ENCODE measurements at places on chromosomes 16 and 17. TPM values are rescaled to one million over a fixed set of nuclear protein-coding genes. Genes with fewer than 3 reads are reported as not detected.
A peak's percentile ranks its signal among the peaks of the same experiment; 100 is the strongest.

DNA sequence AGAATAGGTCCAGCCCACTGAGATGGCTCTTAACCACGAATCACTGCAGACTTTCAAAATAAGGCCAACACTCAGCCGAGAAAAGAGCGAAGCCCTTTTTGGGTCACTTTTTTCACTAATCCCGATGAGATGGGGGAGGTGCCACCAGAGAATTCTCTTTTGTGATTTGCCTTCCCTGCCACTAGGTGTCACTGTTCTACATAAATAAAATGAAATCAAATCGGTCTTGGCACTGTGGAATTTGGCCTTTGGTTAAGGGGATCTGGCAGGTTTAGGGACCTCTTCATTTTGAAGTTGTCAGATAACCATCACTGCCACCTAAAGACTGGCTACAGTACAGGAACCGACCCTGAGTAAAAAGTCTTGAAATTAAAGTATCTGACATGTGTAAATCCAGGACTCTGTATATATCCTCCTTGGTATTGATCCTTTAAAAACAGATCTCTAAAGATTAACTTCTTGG lies 147.0 kb downstream of the HS3ST4 start:
- peak; percentile 8 for DNase-seq

DNA sequence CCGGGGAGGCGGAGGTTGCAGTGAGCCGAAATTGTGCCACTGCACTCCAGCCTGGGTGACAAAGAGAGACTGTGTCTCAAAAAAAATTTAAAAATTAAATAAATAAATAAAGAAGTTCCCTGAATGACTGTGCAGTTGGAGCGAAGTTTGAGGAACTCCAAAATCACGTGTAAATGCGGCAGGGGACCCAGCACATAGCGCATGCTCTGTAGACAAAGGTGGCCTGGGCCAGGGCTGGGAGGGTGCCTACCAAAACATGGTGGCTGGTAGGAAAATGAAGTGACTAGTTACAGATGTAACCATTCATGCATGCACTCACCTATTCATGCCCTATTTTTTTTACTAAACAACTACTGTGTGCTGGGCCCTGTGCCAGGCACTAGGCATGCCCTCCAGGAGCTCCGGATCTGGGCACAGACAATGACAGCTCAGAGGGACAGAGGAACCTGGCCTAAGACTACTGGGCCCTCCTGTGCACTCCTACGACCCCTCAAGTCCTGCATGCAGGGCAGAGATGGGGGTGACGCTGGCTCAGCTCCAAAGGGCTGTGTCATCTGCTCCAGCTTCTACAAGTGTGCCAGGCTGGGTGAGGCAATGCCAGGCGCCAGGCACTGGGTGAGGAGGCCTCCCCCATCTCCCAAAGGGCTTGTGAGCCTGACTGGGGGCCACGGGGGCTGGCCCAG lies 65.3 kb downstream of the RMI2 start:
- DNase-seq: no peak

GRCh38 chr16:88920618-88921590 lies 54.4 kb upstream of the PABPN1L start:
- peak; percentile 68 for DNase-seq

GRCh38 chr17:74919440-74920305 lies 3.4 kb downstream of the USH1G start:
- peak; percentile 40 for DNase-seq

DNA sequence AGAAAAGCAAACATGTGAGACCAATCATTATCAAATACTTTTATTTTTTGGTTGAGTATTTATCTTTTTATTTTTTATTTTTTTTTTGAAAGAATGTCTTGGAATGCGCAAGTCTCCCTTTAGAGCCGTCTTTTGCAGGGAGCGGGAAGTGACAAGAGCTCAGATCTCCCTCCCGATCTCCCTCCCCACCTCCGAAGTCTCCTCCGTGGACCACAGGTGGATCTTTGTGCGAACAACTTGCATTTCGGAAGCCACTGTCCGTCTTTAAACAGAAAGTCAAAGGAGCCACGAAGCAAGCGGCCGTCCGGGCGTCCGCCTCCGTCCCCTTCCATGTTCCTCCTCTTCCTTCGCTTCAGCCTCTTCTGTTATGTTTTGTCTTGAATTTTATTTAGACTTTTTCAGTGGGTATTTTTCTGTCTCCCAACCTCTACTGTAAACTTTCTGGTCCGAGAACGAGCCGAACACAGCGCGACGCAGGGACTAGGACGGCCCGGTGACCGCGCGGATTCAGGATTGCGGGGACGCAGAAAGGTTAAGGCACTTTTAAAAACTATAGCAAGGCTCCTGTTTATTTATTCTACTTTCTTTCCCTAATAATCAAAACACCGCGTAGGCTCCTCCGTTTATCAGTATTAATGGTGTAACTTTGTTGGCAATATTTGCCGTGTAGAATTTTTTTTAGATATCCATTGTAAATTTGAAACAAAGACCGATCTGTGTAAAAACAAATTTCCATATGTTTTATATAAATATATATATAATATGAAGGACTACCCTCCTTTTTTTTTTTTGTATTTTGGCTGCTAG lies 3.3 kb downstream of the FOXF1 start:
- no peak for DNase-seq

PLA2G10 gene
- 0.28 TPM for total RNA-seq

DNA sequence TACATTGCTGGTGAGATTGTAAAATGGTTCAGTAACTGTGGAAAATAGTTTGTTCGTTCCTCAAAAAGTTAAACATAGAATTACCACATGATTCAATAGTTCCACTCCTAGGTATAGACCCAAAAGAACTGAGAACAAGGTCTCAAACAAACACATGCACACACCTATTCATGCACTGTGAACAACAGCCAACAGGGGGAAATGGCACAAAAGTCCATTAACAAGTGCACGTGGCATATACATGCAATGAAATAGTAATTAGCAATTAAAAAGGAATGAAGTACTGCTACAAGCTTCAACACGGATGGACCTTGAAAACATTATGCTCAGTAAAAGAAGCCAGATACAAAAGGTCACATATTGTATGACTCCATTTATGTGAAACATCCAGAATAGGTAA lies 23.8 kb downstream of the SDK2 start:
- no peak for DNase-seq

GRCh38 chr17:2867441-2868424 lies 71.5 kb downstream of the RAP1GAP2 start:
- peak; percentile 26 for DNase-seq

WNK4 gene
- total RNA-seq: 8.9 TPM

RNF222 gene
- not detected for total RNA-seq

- no peak for DNase-seq
Observed at GRCh38 chr17:40551879-40552768, 13.1 kb downstream of the CCR7 start.

DRC3 gene
- total RNA-seq: 4.3 TPM

GRCh38 chr16:70805787-70806186 lies 4.8 kb upstream of the VAC14 start:
- DNase-seq: no peak

GRCh38 chr16:49967012-49967559 lies 57.9 kb upstream of the CNEP1R1 start:
- DNase-seq: no peak

DNA sequence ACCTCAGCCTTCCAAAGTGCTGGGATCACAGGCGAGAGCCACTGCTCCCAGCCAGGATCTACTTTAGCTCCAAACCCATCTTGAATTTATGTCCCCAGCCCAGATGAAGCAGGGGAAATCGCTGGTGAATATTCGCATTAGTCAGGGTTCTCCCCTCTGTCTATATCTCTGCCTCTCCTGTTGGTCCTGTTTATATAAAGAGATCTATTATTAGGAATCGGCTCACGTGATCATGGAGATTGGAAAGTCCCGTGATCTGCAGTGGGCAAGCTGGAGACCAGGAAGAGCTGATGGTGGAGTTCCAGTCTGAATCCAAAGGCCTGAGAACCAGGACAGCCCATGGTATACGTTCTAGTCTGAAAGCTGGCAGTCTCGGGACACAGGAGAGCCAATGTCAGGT lies 382.8 kb downstream of the SEC14L1 start:
- DNase-seq: no peak

- no peak for DNase-seq
Observed at GRCh38 chr17:66240630-66241029, 11.4 kb upstream of the APOH start.

GRCh38 chr16:77300256-77300655 lies 101.0 kb downstream of the SYCE1L start:
- DNase-seq: no peak

- DNase-seq: no peak
Observed at GRCh38 chr16:86993426-86994110, 323.6 kb downstream of the C16orf95 start.

- DNase-seq: no peak
Observed at GRCh38 chr17:79647456-79647915, 36.6 kb upstream of the RBFOX3 start.

GRCh38 chr16:20954574-20954973 lies 54.0 kb downstream of the LYRM1 start:
- DNase-seq: no peak

SLC13A2 gene
- not detected for total RNA-seq

DNA sequence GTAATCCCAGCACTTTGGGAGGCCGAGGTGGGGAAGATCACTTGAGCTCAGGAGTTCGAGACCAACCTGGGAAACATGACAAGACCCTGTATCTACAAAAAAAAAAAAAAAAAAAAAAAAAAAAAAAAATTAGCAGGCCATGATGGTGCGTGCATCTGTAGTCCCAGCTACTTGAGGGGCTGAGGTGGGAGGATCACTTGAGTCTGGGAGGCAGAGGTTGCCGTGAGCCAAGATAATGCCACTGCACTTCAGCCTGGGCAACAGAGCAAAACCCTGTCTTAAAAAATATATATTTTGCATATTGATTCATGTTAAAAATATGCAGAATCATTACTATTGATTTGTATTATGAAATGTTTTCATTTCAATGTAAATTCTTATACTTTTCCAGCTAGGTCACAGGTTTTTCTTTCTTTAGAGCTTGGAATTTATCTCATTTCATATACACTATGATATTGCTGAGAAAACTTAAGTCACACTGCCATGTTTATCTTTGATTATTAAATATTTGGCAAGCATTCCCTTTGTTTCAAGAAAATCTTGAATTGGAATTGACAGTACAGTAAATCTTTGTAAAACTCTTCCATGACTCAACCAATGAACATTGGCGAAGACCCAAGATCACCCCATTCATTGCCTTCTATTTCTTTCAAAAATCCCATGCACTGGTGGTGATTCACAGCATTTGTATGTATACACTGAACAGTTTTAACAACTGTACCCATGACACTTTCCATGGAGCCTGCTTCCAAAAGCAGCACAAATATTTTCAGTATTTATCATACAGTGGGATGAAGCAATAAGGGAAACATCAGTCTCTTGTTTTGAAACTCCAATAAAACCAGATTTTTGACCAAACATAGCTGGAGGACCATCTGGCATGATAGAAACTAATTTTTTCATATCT lies 83.5 kb upstream of the TNRC6A start:
- no peak for DNase-seq

DNA sequence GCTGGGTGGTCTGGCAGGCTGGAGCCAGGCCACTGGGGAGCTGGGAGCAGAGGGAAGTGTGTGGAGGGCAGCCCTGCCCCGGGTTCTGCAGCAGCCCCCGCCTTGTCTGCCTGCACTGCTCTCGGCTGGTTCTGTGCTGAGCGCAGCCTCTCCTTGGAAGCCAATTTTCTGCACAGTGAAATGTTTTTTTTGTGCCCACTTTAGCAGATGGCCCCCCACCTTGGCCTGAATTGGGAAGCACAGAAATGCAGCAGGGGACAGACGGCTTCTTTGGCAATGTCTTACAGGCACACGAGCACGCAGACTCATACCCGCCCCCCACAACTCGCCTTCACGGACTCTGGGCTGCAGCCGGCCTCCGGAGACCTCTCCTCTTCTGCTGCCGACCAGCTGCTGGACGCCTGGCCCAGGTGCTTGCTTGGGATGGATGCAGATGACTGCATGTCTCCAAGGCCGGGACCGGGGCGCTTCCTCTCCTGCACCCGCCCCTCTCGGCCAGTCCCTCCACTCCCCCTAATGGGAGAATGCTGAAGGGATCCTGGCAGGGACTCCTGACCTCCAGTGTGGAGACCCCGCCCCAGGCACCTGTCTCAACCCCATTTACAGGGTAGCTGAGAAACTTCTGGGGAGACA lies 14.8 kb downstream of the NPTX1 start:
- no peak for DNase-seq
